ENCODE measurements at places on chromosomes 2 and 18. TPM values are rescaled to one million over a fixed set of nuclear protein-coding genes. Genes with fewer than 3 reads are reported as not detected.

TIGD1 gene
- 8.2 TPM for total RNA-seq

CRYBA2 gene
- not detected for total RNA-seq

CXCR1 gene
- 0.54 TPM for total RNA-seq

CYB5A gene
- total RNA-seq: 37.8 TPM

REG3G gene
- total RNA-seq: not detected

SLC11A1 gene
- total RNA-seq: 0.32 TPM

PLGLB1 gene
- 4.0 TPM for total RNA-seq

SPAST gene
- 21.4 TPM for total RNA-seq

GKN2 gene
- total RNA-seq: not detected

C1GALT1C1L gene
- total RNA-seq: not detected

SPHKAP gene
- total RNA-seq: not detected

RFX8 gene
- 2.8 TPM for total RNA-seq

SCN9A gene
- 3.5 TPM for total RNA-seq

ANO7 gene
- total RNA-seq: 0.61 TPM

DNAH6 gene
- 0.39 TPM for total RNA-seq

ANKRD23 gene
- total RNA-seq: 18.4 TPM

CD8B2 gene
- 0.15 TPM for total RNA-seq

ST8SIA3 gene
- not detected for total RNA-seq

CYRIA gene
- 1.8 TPM for total RNA-seq

SLC23A3 gene
- total RNA-seq: 1.8 TPM

PSME4 gene
- total RNA-seq: 65.2 TPM

FNDC4 gene
- total RNA-seq: not detected

SLC40A1 gene
- total RNA-seq: 2.8 TPM

LRRTM4 gene
- not detected for total RNA-seq

HIBCH gene
- total RNA-seq: 17.2 TPM

RASGRP3 gene
- 13.9 TPM for total RNA-seq

CAPN14 gene
- total RNA-seq: 0.68 TPM

TEKT4 gene
- total RNA-seq: 0.39 TPM

TEX44 gene
- total RNA-seq: not detected

BMP10 gene
- 0.27 TPM for total RNA-seq

TFPI gene
- not detected for total RNA-seq

RGPD4 gene
- not detected for total RNA-seq

TDRD15 gene
- not detected for total RNA-seq

SLC9A4 gene
- total RNA-seq: 0.20 TPM

TMEM17 gene
- total RNA-seq: not detected

SLC35F6 gene
- 23.1 TPM for total RNA-seq

NFATC1 gene
- 38.2 TPM for total RNA-seq

EFR3B gene
- total RNA-seq: 0.07 TPM

NABP1 gene
- total RNA-seq: 82.4 TPM

ACTG2 gene
- not detected for total RNA-seq

IL36B gene
- not detected for total RNA-seq

RAPGEF4 gene
- 1.0 TPM for total RNA-seq

ATAD2B gene
- 28.8 TPM for total RNA-seq

NCKAP1 gene
- 3.3 TPM for total RNA-seq

IL1R2 gene
- 1.4 TPM for total RNA-seq

PRSS56 gene
- not detected for total RNA-seq

DPP4 gene
- total RNA-seq: 272 TPM

SLC30A3 gene
- 0.68 TPM for total RNA-seq

All from T-helper 1 cell treated with Interleukin-12 subunit alpha and Interleukin-12 subunit beta and Interleukin-4 antibody, amounts not matched to agents 30 ng/mL and 1 ng/mL, for 36 hours (primary cell).